Stimulated activated CD4-positive, alpha-beta T cell treated with anti-CD3 and anti-CD28 coated beads, Interleukin-1b, Interleukin-23, amount 100 ng/mL, for 1 hour (primary cell): ENCODE measurements at places on chromosomes 13 and 19.

DNA sequence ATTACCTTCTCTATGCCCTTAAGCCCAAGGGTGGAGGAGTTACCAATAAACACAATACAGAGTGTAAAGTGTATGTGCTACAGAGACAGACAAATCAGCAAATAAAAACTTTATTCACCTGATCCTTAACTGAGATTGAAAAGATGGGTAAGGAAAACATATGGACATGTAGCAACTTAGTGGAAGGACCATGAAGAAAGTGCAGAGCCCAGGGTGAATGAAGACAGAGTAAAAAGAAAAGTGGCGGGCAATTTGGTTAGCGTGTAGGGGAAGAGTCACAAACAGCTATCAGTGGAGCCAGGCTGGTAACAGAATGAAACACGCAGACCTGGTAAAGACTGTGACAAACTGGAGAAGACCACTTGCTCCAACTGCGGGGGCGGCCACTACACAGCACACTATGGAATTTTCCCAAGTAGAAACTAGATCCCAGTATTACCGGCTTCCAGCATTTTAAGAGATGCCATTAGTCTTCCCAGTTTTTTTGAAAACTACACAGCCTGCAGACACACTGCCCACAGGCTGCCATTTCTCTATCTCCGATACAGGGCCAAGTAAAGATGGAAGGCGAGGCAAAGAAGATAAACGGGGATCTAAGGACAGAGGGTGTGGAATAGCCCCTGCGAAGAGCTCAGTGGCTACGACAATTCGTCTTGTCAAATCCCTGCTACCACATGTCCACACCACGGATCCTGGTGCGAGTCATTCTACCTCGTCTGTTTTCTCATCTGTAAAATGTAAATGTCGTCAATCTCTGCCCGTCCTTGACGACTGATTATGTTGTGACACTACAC, 1.2 kb downstream of the UQCRFS1 start:
- no peak for DNase-seq

- peak; percentile 7 for DNase-seq
Measured at GRCh38 chr13:48155848-48156247, 60.9 kb upstream of the MED4 start.

GRCh38 chr13:85729296-85729695, 69.9 kb downstream of the SLITRK6 start:
- DNase-seq: no peak

GRCh38 chr19:35751839-35752745, 3.7 kb downstream of the LIN37 start:
- DNase-seq: no peak

- no peak for DNase-seq
Measured at GRCh38 chr19:32879741-32880140, 10.2 kb upstream of the SLC7A9 start.

DNA sequence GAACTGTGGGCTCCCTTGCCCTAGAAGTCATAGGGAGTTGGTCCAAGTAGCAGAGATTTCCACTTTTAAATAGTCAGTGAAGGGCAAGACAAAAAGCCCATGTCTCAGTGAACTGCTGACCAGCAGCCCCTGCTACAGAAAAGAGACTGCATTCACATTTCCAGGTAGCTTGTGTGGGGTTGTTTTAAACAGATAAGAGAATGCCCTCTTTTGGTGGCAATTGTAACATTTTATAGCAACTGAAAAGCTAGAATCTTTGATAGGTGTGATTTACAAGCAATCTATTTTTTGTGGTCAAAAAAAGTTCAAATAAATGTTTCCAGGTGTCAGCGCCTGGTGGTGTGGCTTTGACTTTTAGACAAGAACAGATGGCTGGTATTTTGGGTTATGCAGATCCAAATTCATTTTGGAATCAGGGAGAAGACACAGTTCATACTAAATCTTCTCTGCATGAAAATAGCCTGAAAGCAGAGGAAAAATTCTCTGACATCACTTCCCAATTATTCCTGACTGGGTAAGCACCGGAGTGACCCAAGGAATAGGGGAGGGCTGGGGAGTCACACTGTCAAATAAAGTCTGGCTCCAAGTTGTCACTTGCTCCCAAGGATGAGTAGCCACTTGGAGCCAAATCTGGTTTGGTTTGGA, 26.2 kb upstream of the GPR12 start:
- DNase-seq: no peak

DNA sequence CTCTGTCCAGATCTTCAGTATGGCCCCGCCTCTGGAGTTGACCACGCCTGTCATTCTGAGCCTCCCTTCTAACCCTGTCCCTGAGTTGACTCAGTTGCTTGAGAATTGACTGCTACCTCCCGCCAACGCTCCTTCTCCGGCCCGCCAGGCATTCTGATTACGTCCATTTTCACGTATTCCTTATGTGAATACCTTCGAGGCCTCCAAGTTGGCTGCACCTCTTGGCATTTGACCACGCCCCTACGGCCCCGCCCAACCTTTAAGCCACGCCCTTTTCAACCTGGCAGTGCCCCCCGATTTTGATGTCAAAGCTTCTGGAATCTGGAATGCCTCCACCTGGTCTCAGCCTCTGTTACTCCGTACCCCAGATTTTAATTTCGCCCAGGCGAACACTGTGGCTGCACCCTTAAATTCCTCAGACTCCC, 1.7 kb upstream of the EML2 start:
- peak; percentile 21 for DNase-seq
